ENCODE measurements at places on chromosomes 2 and 18.

DNA sequence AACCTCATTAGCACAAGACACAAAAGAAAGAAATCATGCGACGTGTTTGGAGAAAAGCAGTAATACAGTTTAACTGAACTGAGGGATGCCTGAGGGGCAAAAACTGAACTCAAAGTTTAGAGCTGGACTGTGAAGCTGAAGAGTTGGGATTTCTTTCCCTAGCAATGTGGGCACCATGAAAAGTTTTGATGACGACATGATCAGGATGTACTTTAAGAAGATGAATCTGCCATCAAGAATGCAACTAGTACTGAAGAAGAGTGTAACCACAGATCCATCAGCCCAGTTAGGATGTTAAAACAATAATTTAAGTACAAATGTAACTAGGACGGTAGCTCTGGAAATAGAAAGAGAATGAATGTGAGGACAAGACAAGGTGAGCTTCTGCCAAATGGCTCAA, 196.2 kb downstream of the VWC2L start:
- DNase-seq, result no peak

- no peak for DNase-seq
Measured at GRCh38 chr2:232588680-232589585, 38.4 kb downstream of the EIF4E2 start.

GRCh38 chr2:179440642-179441251, 176.1 kb upstream of the SESTD1 start:
- no peak for DNase-seq

DNA sequence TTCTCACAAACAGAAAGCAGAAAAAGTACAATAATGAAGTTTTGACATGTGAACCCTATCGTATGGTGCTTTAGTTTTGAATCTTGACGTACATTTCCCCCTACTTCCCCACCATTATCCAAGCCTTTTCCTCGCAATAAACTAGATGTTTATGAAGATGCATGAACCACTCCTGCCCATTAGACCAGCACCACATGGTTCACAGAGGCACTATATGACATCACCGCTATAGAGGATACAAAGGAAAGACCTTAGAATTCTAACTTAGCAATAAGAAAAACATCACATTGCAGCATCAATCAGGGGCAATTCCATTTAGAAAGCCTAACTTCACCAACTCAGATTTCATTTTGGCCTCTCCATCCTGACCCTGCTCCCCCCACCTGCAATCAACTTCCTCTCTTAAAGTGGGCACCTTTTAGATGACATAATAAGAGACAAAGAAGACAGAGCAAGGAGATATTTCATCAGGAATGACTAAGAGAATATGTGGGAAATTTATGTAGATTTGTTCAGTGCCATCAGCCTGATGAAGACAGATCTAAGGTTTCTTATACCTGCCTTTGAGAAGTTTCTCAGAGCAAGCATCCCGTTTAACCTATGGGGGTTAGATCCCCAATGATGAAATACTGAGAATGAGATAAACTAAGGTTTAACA, 124.9 kb downstream of the PIGN start:
- no peak for DNase-seq

DNA sequence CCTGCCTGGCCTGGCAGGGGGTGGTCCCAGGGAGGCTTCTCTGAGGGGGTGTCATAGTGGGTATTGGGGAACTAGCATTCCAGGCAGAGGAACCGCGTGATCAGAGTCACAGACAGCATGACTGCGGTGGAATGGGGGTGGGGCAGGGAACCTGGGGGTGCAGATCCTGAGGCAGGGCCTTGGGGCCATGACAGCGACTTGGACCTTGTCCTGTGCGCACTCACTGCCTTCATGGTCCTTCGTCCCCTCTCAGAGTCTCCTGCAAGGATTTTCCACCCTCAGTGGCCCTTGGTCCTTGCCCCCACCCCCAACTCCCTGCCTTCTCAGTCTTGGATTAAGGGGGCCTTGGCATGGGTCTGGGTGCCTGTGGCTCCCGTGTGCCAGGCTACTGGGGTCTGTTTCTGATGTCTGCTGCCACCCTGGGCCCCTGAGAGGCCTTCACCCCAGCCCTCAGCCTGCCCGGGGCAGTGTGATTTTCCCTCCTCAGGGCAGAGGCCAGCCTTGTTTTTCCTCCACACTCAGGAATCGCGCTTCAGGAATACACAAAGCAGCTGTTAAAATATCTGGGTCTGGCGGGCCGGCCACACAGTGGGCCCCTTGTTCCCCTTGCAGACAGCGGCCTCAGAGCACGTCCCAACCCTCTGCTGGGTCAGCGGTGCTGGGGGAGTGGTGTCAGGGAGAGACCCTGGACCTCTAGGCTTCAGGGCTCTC, 51.6 kb downstream of the GLI2 start:
- DNase-seq, result no peak

- no peak for DNase-seq
Measured at GRCh38 chr2:176682278-176682677, 413.0 kb downstream of the MTX2 start.
